ENCODE measurements at places on chromosomes 6 and 20.
A peak's percentile ranks its signal among the peaks of the same experiment; 100 is the strongest.

DNA sequence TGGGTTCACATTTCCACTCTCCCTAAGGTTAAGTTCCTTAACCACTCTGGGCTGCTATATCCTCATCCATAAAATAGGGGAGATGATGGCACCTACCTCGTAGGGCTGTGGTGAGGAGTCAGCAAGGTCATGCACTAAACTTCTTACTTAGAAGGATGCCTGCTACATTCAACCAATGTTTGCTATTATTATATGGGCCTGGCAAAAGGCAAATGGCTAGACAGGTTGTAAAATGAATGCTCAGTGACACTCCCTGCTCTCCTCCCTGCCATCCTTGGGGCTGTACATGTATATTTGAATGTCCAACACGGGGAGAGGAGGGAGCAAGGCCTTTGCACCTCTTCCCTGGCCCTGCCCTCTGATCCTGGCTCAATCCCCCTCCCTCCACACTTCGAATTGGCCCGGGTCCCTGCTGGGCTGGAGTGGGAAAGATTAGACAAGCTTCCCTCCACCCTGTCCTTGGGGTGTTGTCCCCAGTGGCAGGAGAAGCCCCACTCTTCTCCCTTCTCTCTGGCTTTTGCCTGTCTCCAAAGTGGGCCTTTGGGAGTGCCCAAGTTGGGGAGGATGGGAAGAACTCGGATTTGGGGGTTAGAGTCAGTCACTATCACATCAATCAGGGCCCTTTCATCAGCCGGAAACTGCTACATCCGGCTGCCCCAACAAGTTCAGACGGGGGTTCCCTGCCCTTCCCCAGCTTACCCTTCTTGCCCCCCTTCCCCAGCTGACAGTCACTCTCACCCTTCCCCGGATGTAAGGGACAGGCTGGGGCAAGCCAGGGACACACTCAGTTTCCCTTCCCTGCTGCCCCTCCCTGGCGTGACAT, 36.3 kb upstream of the VEGFA start:
- DNase-seq = no peak

GRCh38 chr6:37531026-37531425, 31.3 kb upstream of the CCDC167 start:
- DNase-seq = peak; percentile 55

- DNase-seq = no peak
Observed at GRCh38 chr6:44976677-44977641, 351.2 kb upstream of the RUNX2 start.

DNA sequence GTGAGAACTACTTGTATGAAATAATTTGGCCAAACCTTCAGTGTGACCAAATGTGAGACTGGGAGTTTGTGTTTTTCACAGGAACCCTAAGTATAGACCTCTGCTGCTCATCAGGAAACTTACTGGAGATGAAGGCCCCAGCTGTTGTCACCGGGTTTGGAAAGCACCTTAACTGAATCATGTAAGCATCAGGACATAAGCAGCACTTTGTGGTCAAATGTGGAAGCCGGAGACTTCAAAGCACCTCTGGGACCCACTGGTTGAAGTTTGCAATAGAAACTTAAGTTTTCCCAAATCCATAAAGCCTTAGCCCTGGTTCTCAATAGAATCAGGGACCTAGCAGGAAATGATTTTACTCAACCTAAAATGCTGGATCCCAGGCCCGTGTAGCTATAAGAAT, 14.3 kb downstream of the TTPAL start:
- DNase-seq = no peak

DNA sequence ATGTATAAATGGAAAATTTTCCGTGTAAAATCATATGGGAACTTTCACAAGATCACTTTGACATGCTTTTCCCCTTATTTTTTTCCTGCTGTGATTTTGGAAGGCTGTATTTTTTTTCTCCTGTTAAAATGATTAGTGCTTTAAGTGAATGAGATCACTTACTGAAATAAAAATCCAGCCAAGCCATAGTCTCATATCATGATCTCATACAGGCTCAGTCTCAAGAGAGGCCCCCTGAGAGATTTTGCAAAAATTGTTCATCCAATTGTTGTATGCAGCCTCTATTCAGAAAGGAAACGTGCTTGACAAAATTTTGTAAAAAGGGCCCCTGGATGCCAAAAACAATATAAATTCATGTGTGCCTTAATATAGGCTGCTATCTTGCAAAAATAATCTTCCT, 528.2 kb downstream of the HDGFL1 start:
- DNase-seq = no peak

- no peak for DNase-seq
Observed at GRCh38 chr20:24670981-24671380, 201.6 kb downstream of the SYNDIG1 start.

- no peak for DNase-seq
Observed at GRCh38 chr6:13561624-13562267, 12.7 kb upstream of the SIRT5 start.

- no peak for DNase-seq
Observed at GRCh38 chr6:132673376-132674094, 14.6 kb upstream of the TAAR1 start.

DNA sequence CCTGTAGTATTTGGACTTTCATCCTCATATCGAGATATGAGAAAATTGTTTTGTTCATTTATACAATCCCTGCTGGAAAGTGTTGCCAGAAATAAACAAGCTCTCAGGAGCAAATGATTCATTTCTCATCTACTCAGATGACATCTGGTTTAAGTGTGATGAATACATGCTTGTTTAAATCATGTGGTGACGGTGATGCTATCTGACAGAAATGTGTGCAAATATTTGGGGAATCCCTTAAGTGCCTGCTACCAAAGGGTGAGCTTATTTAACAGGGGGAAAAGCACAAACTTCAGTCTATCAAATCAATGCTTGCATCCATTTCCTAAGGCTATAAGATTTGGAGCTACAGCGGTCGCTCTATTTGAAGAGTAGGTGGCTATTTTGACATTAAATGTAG, 368.3 kb upstream of the SASH1 start:
- DNase-seq = no peak

DNA sequence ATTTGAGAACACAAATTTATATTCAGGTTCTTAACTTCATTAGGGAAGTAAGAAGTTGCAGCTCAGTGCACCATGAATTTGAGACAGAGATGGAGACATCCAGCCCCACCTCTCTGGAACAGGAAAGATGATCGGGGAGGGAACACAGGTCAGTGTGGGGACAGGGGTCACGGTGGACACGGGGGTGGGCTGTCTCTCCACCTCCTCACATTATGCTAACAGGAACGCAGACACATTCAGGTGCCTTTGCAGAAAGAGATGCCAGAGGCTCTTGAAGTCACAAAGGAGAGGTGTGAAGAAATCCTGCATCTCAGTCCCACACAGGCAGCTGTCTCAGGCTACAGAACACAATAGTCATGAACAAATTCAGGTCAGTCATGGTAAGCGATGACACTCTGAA, 3.1 kb downstream of the HLA-C start:
- DNase-seq = no peak

DNA sequence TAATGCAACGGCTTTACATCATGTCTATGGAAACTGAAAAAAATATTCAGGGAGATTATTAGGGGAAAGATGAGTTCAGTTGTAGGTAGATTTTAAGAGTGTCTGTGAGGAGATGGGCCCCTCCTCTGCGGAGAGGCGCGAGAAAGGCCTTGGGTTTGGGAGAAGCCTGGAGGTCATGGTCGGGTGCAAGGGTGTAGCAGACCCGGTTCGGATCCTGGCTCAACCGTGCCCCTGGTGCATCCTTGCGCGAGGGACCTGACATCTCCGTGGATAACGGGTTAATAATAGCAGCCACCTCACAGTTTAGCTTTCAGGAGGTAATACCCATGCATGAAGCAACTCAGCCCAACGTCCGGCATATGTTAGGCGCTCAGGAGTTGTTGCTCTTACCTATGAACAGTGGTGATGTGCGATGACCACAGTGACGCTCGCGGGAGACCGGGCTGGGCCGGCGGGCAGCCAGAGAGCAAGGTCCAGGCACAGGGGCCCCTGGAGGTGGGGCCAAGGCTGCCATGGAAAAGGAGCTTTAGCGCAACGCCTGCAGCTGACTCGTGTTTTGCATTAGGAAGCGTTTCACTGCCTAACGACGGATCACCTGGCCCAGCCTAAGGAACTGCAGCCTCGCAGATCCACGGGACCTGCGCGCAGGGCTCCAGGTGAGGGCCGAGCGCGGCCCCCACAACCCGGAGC, 146.4 kb upstream of the ARID1B start:
- no peak for DNase-seq

GRCh38 chr6:106872049-106872448, 102.5 kb downstream of the CD24 start:
- peak; percentile 5 for DNase-seq

DNA sequence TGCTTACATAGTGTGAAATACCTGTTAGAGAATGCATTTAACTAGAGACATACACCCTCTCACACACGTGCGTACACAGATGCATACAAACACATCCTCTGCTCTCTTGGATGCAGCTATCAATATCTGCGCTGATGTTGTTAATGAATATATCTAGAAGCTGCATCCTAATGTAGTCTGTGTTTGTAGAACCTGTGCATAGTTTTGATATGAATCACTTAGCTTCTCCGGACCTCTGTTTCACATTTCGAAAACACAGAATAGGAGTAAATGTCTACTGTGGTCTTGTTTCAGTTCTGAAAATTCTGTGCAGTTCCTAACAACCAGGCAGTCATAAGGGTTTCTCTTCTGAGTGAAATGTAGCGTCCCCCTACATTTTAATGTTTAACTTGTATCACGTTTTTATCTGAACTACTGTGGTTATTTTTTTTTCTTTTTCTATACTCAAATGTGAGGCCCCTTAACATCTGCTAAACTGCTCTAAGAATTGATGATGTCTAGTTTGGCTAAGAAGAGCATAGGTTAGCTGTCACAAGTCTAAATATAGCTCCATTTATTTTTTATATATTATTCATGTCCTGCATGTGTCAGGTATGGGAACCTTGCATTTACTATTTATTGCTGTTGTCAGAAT, 254.5 kb downstream of the TMEM242 start:
- DNase-seq = no peak

DNA sequence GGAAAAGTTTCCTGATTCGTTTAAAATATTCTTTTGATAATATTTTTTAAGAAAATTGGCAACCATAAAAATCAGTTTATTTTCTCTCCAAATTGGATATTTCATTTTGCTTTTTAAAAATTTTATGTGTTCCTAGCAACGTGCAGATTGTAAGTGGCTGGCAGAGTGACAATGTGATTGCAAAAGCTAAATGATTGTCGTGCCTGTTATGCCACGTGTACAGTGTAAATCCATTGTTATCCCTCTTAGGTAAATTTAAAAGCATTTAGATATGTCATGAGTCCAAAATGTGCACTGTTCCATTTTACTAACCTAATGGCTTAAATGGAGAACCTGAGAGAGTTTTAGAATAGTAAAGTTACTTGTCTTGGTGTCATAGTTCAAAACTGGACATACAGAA, 94.4 kb upstream of the ADGRF4 start:
- no peak for DNase-seq

GRCh38 chr6:109678240-109678639, 12.8 kb downstream of the AK9 start:
- no peak for DNase-seq

DNA sequence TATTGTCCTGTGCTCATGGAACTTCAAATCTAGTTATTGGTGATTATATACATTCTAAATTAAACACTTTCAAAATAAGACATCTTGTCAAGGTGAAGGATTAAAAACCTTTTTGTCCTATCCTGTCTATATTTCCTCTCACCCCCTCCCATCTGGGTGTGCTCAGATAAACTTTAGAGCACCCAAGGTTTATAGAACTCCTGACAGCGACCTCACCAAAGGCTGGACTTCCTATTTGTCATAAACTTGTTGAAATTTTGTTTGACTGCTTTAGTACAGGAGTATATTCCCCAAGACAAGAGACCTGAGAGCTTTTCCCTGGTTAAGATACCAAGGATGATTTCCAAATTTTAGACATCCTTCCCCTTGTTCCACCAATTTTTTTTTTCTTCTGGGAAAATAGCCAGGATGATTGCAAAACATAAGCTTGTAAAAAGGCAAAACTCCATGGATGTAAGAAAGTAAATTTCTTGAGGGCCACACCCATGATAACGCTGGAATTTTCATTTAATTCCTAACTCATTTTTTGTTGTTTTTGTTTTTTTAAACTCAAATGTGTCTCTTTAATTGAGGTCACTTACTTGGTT, 33.0 kb downstream of the CARMIL1 start:
- DNase-seq = no peak

DNA sequence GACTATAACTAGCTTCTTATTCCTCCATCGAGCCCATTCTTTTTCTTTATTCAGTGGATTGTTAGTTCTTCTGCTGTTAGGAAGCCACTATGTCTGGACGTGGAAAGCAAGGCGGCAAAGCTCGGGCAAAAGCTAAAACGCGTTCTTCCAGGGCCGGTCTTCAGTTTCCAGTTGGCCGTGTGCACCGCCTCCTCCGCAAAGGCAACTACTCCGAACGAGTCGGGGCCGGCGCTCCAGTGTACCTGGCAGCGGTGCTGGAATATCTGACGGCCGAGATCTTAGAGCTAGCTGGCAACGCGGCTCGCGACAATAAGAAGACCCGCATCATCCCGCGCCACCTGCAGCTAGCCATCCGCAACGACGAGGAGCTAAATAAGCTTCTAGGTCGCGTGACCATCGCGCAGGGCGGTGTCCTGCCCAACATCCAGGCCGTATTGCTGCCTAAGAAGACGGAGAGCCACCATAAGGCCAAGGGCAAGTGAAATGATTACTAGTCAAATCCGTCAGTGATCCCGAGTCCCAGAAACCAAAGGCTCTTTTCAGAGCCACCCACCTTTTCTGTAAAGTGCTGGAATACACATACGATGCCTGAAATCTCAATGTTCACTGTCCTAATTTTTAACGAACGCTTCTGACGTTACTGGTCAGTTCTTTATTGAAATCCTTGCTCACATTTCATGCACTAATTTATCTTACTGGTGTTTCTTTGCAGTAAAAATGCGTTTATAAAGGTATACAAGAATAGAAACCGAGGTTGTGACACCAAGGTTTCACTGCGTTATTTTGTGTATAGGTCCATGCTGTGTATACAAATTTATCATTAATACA, 129.9 kb downstream of the HFE start:
- DNase-seq = peak; percentile 90

- no peak for DNase-seq
Observed at GRCh38 chr6:161211380-161212035, 62.4 kb downstream of the AGPAT4 start.

DNA sequence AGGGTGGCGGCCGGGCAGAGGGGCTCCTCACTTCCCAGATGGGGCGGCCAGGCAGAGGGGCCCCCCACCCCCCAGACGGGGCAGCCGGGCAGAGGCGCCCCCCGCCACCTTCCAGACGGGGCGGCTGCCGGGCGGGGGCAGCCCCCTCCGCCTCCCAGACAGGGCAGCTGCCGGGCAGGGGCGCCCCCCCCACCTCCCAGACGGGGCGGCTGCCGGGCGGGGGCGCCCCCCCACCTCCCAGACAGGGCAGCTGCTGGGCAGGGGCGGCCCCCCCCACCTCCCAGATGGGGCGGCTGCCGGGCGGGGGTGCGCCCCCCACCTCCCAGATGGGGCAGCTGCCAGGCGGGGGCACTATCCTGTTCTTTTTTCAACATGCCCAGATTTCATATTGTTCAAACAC, 78.2 kb upstream of the DST start:
- no peak for DNase-seq

DNA sequence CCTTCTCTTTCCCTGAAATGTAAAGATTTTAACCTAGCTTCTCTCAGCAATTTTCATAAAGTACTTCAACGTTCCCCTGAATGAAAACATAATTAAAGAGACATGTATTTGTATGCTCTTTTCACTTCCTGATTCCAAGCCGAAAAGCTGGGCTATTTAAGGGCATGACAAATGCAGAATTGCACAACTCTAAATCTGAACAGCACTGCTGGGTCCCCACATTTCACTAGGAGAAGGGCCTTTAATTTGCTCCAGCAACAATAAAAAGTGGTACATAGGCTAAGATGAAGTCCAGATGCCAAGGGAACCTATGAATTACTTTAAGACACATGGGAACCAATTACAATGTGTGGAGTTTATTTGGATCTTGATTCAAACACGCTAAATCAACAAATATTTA, 42.0 kb downstream of the IRAK1BP1 start:
- DNase-seq = no peak

All from T1000 (cell line).